ENCODE measurements at places on chromosomes 7 and 10.

DNA sequence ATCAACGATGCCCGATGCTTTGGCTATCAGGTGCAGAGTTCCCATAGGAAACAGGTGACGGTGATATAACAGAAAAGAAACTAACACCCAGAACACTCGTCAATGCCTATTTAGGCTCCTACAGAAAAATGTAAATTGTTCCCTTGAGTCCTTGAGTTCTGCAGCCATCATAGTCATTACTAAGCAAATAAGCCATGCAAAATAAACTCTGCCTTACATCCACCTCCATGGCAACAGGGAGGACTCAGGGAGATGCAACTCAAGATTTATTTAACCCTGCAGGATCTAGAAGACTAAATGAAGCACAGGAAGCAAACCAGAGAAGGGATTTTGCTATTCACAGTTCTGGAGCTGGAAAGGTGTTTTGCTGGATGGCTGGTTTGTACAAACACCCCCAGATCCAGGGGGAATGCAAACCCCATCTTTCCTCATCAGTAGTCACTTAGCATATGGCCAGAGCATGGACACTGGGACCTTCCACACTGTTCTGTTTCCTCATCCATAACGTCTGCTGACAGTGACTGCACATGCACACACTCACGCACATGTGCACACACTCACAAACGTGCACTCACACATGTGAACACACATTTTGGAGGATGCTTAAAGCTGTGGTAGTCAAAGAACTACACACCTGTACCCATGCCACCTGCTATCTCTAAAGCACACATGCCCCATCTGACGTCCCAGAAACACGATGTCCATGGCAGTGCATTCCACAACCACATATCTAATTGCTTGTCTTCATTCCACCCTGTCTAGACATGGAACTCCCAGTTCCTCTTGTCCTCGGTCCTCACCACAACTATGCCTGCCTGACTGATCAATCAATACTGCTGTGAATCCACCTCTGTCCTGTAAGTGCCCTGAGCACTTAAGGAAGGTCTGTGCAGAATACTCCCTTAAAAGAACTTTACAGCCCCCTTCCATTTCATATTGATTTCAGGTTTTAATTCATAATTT lies 178.2 kb downstream of the COBL start:
- DNase-seq: no peak

- no peak for DNase-seq
Measured at GRCh38 chr7:46207931-46208634, 287.0 kb upstream of the IGFBP3 start.

GRCh38 chr10:89426230-89426868 lies 12.0 kb downstream of the IFIT5 start:
- no peak for DNase-seq

DNA sequence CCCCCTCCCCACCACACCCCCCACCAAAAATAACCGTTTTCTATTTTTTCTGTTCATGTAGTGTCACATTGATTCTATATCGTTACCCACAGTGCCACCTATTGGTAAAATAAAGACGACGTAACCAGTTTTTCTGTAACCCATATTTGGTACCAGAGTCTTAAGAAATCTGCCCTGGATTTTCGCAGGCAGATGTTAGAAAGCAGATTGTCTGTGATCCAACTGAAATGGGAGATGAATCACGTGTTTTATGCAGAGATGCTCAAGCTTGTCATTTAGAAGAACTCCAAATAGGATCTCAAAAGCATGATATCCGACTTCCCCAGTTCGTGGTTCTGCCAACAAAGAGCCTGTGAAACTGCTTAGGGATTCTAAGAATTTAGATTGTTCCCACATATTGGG lies 261.1 kb upstream of the CSTF2T start:
- no peak for DNase-seq

GRCh38 chr7:1554333-1555045 lies 1.5 kb downstream of the TMEM184A start:
- no peak for DNase-seq

DNA sequence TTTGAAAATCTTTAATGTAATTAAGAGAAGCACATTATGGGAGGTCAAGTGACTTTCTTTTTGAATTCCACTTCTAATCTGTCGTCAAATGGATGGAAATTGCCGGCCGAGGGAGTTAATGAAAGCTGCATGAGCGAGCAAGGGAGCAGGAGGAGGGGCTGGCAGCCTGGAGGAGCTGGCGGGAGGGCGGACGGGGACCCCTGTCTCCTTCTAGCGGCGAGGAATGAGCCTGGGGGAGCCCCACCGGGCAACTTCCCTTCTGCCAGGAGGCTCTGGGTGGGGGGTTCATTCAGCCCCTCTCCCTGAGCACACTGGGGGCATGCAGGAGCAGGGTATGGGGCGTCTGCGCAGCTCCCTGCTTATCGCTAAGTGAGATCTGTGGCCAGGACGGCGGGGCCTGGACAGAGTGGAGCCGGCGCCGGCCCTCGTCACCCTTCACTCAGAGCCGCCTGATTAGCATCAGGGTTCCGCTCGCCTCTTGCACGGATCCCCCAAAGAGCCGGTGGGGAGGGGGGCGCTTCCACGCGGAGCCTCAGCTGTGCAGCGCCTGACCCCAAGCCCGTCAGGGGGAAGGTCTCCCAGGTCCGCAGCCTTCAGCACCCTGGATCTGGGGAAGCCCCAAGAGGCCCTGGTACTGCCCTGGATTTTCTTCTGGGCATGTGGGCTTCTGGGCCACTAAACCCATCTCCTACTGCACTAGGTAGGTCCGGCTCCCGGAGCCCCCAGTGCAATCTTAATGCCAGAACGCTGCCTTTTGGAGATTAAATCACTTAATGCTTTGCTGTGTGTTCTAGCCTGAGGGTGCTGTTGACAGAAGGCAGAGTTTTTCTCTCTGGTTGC lies 680.8 kb downstream of the LRMDA start:
- no peak for DNase-seq

DNA sequence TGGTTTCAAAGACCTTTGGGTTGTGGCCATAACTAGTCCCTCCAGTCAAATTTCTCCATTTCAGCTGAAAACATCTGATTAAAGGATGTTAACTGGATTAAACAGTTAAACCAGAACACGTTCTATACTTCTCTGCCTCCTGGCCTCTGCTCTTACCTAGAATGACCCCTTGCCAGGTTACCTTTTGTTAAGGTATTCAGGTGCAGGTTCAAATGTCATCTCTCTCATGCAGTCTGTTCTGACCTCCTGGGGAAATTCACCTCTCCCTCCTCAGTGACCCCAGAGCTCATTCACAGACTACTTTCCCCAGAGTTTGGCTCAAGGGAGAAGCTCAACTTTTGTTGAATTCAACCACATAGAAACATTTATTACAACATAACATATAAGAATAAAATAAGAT lies 67.8 kb downstream of the RELN start:
- DNase-seq: no peak

Data from T-helper 22 cell (primary cell).